Stimulated activated CD8-positive, alpha-beta memory T cell treated with anti-CD3 and anti-CD28 coated beads, Interleukin-7, amount 100 ng/mL, for 4 hours (primary cell): ENCODE measurements at places on chromosomes 7 and 10.
A peak's percentile ranks its signal among the peaks of the same experiment; 100 is the strongest.

- DNase-seq, result no peak
These were observed 1.0 kb downstream of the ATE1 start for GRCh38 chr10:121926671-121927317.

DNA sequence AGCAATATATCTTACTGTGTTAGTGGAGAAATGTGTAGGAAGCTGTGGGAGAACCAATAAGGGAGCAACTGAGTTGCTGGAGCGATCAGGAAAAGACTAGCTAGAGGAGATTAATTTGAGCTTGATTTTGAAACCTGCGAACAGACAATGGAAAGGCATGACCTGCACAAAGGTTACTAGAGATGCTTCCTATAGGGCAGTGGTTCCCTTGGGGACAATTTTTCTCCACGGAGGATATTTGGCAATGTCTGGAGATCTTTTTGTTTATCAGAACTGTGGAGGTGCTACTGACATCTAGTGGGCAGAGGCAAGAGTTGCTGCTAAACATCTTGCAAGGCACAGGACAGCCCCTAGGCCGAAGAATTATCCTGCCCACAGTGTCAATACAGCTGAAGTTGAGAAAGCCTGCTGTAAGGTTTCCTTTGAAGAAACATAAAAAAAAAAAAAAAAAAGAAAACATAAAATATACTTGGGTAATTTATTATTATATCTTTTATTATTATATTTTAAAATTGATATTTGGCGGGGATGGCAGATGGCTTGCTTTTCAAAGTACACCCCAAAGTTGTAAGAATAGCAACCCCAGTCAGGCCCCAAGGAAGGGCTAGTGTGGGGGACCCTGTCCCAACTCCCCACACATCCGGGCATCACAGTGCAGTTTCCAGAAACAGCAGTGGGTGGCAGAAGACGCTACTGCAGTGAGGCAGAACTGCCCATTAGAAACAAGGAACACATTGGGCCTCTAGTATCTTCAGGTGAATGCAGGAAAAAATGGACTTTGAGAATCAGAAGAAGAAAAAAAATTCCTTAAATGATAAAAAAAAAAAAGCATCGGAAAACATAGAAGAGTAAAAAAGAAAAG lies 481.6 kb downstream of the SH2D4B start:
- DNase-seq, result no peak

- DNase-seq, result no peak
These were observed 160.6 kb downstream of the ST7 start for GRCh38 chr7:117113871-117114270.

DNA sequence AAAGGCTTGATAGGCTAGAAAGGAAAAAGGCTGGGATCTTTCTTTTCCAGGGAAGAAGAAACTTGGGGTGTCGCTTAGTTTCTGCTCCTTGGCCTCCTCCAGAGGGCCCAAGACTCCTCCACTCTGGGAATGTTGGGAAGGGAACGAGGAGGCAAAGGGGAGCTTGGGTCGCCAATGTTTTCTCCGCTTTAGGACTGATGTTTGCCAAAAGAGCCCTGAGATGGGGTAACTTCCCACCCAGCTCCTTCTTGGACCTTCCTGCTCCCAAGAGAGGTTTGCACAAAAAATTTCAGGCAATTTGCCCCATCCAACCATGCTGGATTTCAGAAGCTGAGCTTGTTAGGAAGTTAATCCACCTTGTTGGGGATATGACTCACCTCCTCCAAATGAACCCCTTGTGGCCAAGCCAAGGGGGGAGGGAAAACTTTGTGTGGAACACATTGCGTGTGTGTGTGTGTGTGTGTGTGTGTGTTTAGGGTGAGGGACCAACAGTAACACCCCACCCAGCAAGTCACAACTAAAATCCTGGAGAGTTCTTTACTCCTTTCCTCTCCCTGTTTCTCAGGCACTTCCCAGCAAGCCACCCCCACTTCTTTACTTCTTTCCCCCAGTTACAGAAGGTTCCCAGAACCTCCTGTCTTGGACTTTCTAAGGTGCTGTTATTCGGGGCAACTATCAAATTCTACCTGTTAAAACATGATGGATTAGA lies 8.7 kb upstream of the HOXA2 start:
- DNase-seq, result no peak

- no peak for DNase-seq
These were observed 265.1 kb downstream of the ETV1 start for GRCh38 chr7:13724191-13724976.

DNA sequence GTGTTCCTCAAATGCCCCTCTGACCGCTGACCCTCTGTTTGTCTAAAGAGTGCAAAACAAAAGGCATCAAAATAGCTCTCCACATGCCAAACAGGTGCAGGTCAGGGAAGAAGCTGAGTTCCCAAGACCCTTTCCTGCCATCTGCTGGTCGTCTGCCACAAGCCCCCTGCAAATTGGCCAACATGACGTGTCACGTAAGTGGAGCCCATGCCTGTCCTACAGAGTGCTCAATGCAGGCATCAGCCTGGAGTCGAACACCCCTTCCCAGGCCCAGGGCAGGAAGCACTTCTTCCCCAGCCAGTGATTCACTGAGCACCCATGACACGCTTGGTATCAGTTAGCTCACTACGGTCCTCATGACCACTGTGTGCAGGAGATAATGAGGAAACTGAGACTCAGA lies 14.1 kb downstream of the TMEM72 start:
- no peak for DNase-seq

GRCh38 chr10:451856-452255 lies 237.6 kb downstream of the DIP2C start:
- no peak for DNase-seq

- DNase-seq, result no peak
These were observed 64.9 kb downstream of the MYOF start for GRCh38 chr10:93417266-93417665.

DNA sequence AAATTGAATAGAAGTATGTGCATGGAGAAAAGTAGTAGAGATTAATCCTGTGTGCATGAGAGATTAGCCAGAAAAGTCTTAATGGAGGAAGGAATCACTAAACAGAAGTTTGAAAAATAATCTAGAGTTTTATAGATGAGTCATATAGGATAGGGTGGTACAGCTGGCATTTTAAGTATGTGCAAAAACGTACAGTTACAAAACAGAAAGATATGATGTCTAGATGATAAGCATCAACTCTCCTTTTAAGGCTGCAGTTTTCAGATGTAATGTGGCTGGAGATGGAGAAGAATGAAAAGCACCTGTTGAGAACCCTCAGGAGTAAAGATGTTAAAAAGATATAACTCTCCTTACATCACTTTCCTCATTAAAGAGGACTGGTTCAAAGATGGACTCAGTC lies 271.3 kb downstream of the STK31 start:
- no peak for DNase-seq

- DNase-seq, result no peak
These were observed 102.5 kb downstream of the ARID5B start for GRCh38 chr10:62004042-62004441.

DNA sequence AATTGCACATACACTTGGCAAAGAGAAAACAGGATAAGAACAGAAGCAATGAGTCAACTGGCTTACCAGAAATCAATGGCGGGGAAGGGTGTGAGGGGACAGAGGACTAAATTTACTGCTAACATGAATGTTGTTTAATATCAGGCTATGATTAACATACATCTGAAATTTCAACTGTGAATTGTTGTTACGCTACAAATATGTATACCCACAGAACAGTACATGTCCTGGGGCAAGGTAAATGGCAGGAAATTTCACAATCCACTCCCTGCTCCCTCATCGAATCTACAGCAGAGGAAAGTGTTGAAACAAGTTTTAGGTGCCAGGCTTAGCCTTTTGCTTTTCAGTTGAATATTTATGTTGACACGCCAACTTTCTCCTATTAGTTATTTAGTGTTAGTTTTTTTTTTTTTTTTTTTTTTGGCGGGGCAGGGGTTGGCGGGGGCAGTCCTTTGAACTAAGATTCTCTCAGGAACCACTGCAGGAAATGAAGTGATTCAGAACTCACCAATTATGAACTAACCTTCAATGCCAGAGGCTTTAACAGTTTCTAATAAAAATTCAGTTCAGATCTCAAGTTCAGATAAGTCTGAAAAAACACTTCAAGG lies 99.0 kb downstream of the UBE2H start:
- DNase-seq, result no peak

DNA sequence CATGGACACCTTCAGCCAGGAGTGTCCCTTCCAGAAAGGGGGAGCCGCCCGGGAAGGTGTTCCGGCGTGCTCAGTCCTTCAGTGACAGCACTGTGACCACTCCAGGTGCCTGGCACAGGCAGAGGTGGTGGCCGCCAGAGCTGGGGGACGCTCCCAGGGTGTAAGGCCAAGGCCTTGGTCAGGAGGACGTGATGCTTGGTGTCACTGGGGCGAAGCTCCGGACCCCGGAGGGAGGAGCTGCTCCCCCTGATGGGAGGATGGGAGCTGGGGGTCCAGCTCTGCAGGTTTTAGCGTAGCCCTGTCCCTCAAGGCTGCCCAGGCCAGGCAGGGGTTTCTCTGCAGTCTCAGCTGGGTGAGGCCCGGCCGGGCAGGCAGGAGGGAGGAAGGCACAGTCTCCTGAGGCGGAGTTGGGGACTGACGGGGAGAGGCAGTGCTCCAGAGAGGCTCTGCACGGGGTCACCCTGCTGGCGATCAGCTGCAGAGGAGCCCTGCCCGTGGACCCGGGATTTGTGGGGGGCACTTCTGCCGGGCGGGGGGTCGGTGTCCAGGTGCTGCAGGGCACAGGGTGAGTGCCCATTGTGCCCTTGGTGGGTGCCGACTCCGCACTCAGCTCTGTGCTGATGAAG lies 56.5 kb upstream of the DNAJB6 start:
- no peak for DNase-seq

- DNase-seq, result no peak
These were observed 3.5 kb downstream of the PRR15 start for GRCh38 chr7:29567174-29567573.

DNA sequence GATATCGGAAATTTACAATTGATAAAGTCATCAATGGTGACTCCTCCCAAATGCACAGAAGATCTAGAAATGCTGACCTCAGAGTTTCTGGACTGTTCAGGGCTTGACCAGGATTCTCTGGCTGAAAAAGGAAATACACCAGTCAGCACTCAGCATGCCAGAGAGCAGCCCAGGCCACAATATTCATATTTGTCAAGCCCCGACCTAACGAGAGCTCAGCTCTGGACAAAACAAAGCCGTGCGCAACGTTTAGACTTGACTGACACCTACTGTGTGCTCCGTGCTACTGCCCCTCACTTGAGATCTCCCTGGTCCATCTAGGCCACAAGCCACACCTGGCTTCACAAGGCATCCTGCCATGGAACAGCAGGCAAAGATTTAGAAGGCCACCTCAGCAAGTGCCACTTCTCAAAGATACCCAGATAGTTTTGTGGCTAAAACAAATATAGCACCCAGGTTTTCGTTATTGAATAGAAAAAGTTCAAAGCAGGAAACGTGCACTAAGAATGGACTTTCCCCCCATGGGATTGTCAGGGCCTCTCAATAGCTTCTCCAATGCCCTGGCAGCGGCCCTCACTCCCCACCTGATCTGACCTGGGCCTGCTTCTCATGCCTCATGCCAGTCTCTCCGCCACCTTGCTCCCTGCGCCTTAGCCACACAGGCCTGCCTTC lies 218.3 kb downstream of the FAM107B start:
- no peak for DNase-seq

- DNase-seq, result no peak
These were observed 959 bp upstream of the FAM107B start for GRCh38 chr10:14775656-14776055.

DNA sequence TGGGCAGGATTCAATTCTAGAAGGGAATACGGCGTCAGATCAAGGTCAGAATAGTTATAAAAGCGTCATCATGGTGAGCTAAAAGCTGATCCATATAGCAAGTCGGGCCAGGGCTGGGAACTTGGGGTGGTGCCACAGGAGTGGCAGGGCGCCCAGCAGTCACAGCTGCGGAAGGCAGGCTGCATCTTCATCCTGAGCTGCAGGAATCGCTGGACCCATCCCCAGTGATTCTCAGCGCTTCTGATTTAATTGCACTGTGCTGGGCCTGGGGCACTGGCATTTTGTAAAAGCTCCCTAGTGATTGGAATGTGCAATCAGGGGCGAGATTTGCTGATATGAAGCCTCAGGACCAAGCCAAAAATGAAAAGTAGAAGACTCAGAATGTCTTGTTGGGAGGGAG lies 135.3 kb downstream of the CTTNBP2 start:
- DNase-seq, result no peak

GRCh38 chr7:116087984-116088383 lies 57.4 kb upstream of the TFEC start:
- DNase-seq, result no peak

GRCh38 chr10:31730776-31731175 lies 197.9 kb downstream of the ARHGAP12 start:
- DNase-seq, result no peak

- DNase-seq, result no peak
These were observed 619 bp upstream of the HOXA6 start for GRCh38 chr7:27148031-27148755.

DNA sequence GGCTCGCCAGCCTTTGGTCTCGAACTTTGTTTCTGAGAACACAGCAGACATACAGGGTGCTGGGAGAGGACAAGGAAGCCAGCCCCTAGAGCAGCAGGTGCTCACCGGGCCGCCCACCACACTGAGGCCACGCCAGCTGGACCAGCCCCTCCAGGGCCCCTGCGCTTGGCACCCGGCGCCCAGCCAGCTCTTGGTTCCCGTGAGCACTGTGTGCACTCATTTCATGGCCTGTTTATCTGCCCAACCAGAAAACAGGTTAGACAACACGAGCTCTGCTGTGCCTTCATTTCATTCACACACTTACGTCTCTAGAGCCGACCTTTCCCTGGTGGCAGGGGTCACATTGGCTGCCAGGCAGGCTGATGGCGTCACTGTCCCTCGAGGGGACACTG lies 104.0 kb downstream of the CYTH3 start:
- DNase-seq, result no peak

GRCh38 chr10:30093303-30093950 lies 34.0 kb upstream of the JCAD start:
- DNase-seq, result no peak

- DNase-seq, result no peak
These were observed 30.0 kb downstream of the PAX2 start for GRCh38 chr10:100775386-100775785.

DNA sequence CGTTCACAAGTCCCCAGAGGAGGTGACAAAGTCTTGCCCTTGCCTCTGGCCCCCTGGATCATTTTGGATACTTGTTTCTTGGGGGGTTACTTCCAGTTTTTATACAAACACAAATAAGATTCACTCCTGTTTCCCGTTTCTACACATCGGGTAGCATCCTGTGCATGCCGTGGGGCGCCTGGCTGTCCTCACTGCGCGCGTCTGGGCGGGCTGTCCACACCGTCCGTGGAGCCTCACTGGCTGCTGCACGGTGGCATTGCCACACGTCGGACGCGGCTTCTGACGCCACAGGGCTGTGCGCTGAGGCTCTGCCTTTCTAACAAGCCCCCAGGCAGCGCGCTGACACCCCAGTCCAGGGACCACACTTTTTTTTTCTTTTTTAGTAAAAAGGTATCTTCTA lies 18.4 kb downstream of the BNIP3 start:
- DNase-seq, result no peak

- no peak for DNase-seq
These were observed 32.0 kb downstream of the GRID1 start for GRCh38 chr10:86334488-86335085.

GRCh38 chr10:43273543-43273942 lies 6.7 kb upstream of the RASGEF1A start:
- no peak for DNase-seq

- DNase-seq, result no peak
These were observed 136.4 kb upstream of the PRKCQ start for GRCh38 chr10:6716516-6716915.

GRCh38 chr10:11236234-11236633 lies 218.6 kb downstream of the CELF2 start:
- no peak for DNase-seq

- no peak for DNase-seq
These were observed 260.2 kb upstream of the BMPER start for GRCh38 chr7:33645104-33645503.

GRCh38 chr10:71761105-71761511 lies 12.2 kb downstream of the VSIR start:
- peak; percentile 56 for DNase-seq
